ENCODE measurements at places on chromosomes 3 and 15.

- DNase-seq = no peak
These were observed 544 bp upstream of the TIMMDC1 start for GRCh38 chr3:119497820-119498185.

- DNase-seq = no peak
These were observed 477.7 kb upstream of the ZNF385D start for GRCh38 chr3:22228705-22229104.

- DNase-seq = peak; percentile 16
These were observed 427.0 kb upstream of the RARB start for GRCh38 chr3:25000971-25001591.

DNA sequence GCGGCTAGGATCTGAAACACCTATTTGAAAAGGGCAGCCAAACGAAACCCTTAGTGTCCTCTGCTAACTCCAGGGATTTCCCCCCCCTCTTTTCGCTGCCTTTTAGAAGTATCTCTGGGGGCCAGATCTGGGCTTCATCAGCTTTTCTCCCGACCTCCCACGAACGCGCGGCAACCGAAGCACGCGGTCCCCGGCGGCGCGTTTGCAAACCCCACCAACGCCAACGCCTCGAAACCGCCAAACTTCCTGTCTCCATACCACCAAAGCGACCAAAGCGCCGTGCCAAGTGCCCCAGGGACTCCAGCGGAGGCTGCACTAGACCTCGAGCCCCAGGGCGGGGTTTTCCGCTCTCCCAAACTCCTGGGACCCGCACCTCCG lies 155.8 kb upstream of the FRMD4B start:
- DNase-seq = peak; percentile 17

- no peak for DNase-seq
These were observed 191.3 kb upstream of the ZNF385D start for GRCh38 chr3:21942328-21942727.

DNA sequence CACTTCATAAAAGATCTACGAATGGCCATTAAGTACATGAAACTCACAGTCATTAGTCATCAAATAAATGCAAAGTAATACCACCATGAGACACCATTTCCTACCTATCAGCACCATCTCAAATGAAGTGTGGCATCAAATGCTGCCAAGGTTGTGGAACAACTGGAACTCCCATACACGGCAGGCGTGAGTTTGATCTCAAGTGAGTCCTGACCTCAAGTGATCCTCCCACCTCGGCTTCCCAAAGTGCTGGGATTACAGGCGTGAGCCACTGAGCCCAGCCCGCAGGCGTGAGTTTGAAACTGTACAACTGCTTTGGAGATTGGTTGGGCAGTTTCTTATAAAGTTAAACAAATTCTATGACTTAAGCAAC lies 28.8 kb upstream of the HDAC11 start:
- DNase-seq = peak; percentile 45

GRCh38 chr15:94844538-94845389 lies 613.4 kb downstream of the MCTP2 start:
- peak; percentile 76 for DNase-seq

DNA sequence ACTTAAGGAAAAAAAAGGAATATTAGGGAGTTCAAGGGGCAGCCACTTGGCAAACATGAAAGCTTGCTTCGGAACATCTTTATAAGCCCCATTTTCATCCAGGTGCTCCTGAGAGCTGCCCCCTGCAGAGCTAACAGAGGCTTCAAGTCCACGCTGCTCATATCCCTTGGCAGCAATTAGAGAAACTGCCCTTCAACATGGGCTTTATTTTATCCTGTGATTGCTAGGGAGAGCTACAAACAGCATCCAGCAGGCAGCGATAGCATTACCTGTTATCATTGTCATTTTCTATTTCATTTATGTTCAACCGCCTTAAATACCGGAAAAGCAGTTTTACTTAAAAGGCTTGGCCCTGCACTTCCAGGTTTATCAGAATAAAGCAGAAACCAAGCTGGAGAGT lies 68.4 kb upstream of the MCTP2 start:
- no peak for DNase-seq

- no peak for DNase-seq
These were observed 521.1 kb downstream of the PLOD2 start for GRCh38 chr3:145639875-145640274.

DNA sequence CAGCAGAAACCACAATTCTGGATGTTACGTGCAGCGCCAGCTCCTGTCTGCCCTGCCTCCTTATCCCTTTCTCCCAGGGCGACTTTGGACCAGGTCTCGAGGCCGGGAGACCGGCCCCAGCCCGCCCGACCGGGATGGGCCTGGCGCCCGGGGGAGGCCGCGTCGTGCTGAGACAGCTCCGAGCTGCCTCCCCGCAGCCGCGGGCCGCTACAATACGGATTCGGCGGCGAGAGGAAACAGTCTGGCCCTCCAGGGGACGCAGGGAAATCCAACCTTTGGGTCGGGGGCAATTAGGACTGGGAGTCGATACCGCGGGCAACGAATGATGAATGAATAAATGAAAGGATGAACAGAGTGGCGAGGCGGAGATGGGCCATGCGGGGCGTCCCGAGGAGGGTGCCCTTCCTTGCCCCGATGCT lies 537 bp downstream of the GRAMD2A start:
- no peak for DNase-seq

- no peak for DNase-seq
These were observed 844.9 kb upstream of the ALCAM start for GRCh38 chr3:104521606-104522336.

DNA sequence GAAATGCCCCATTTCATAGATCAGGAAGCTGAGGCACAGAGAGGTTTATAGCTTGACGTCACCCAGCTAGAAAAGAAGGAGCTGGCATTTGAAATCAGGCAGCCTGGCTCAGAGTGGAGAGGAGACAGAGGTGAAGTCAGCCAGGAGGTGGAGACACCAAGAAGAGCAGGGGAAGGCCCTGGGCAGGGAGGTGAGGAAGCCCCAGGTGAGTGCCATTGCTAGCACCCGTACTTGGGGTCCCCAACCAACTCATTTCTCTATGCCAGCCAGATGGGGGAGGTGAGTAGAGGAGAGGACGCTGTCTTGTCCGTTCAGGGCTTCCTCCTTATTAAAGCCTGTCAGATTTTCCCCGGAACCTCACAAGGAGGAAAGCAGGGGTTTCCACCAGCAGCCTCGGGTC lies 149.6 kb upstream of the TLE3 start:
- no peak for DNase-seq

GRCh38 chr3:106877627-106878026 lies 499.6 kb upstream of the CCDC54 start:
- DNase-seq = no peak

Data from testis (tissue), 5 donors.